ENCODE measurements at places on chromosomes 13 and 19.

GRCh38 chr13:21074546-21074945 lies 13.2 kb upstream of the LATS2 start:
- peaks cover 32% of the 10 kb centered on the region for H3K4me1 ChIP-seq
- H3K27ac ChIP-seq: no peak overlapping the region
- no peaks in the 10 kb centered on the region for H3K36me3 ChIP-seq
- no peak overlapping the region for H3K4me3 ChIP-seq
- 0 out of 2 replicates have a peak, but pooled peaks cover 1% of the 10 kb centered on the region for H3K27me3 ChIP-seq

DNA sequence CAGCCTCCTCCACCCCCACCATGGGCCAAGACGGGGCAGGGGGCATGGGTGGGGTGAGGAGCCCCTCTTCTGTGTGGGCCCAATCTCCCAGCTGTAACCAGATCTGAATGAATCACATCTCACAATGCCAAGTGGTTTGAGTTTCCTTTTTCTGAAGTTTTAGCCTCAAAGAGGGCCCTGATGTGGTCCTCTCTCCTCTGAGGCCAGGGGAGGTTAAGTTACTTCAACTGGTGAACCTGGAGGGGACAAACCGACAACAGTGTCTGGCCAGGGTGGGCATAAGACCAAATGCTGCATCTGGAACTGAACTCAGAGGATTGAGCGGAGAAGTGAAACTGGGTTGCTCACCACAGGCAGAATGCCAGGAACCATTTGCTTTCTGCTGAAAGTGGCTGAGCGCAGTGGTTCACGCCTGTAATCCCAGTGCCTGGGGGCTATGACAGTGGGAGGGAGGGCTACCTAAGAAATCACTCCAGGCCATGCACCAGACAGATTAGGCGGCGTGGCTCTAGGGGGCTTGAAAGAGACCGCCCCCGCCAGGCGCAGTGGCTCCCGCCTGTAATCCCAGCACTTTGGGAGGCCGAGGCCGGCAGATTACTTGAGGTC lies 15.4 kb upstream of the IRGC start:
- no peak for DNase-seq
- peaks cover 39% of the 10 kb centered on the region for H3K4me1 ChIP-seq
- H3K27me3 ChIP-seq: peaks cover 1% of the 10 kb centered on the region
- no peaks in the 10 kb centered on the region for H3K36me3 ChIP-seq
- no peak overlapping the region for H3K27ac ChIP-seq
- no peak overlapping the region for H3K4me3 ChIP-seq

DNA sequence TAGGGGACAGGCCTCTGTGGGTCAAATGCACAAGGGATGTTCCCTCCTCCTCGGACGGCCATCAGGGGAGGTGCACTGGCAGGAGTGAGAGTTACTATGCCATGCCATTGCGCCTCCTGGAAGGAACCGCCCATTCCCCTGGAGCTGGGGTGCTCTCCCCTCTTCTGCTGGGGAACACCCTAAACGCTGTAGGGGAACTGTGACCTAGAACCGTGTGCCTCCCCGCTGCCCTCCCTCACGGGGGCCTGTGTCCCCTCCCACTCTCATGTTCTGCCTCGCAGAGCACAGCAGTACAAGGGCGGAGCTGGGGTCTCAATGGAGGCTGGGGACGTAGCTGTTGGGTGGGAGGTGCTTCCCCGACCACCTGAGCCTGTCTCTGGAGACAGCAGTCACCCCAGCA lies 17.2 kb upstream of the CRTC1 start:
- H3K27me3 ChIP-seq: no peaks in the 10 kb centered on the region
- no peak for DNase-seq
- H3K4me1 ChIP-seq: peaks cover 10% of the 10 kb centered on the region

DNA sequence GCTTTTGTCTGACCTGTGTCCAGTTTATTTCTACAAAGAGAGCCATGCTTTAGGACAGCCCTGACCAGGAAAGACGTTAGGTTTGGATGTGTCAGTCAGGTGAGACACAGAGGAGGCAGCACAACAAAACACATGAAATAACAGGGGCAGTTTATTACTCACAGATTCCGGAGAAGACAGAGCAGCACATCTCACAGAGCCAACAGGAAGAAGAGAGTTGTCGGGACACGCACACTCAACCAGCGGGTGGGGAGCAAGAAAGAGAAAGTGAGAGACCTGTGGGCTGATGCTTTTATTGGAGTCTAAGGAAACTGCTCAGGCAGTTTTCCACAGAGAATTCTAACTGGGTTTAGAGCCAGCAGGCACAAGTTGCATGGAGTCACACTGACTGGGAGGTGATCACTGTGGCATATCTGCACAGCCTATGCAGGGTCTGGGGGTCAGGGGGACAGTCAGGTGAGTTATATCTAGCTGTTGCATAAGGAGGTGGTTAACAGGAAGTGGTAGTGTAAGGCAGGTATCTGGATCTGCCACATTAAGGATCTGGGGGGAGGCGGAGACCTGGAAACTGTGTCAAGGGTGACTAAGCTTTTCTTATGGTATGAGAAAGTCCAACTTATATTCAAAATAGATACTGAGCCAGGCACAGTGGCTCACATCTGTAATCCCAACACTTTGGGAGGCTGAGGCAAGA lies 24.1 kb upstream of the CEACAM20 start:
- H3K4me3 ChIP-seq: no peak overlapping the region
- no peaks in the 10 kb centered on the region for H3K36me3 ChIP-seq
- H3K27ac ChIP-seq: no peak overlapping the region
- H3K27me3 ChIP-seq: no peaks in the 10 kb centered on the region

- H3K4me1 ChIP-seq: no peaks in the 10 kb centered on the region
- no peaks in the 10 kb centered on the region for H3K27me3 ChIP-seq
- peaks cover 3% of the 10 kb centered on the region for H3K36me3 ChIP-seq
- no peak overlapping the region for H3K4me3 ChIP-seq
- DNase-seq: no peak
These were observed 119.7 kb downstream of the PCCA start for GRCh38 chr13:100208626-100209025.

DNA sequence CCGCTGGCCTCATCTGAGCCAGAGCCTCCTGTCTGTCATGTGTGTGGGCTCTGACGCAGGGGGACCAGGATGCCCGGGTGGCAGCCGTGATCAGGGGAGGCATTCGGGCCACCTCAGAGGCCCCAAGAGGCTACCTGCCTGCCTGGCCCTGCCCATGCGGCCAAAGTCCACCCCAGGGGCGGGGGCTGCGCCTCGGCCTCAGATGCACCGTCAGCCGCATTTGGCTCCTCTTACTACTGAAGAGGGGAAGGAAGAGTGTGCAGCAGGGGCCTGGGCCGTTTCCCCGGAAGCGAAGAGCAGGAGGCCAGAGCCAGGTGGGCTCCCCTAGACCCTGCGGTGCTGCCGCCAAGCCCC lies 34.0 kb downstream of the C13orf46 start:
- H3K4me3 ChIP-seq: no peak overlapping the region
- no peak overlapping the region for H3K27ac ChIP-seq
- no peaks in the 10 kb centered on the region for H3K36me3 ChIP-seq
- peak; percentile 4 for DNase-seq
- H3K4me1 ChIP-seq: peaks cover 10% of the 10 kb centered on the region
- H3K27me3 ChIP-seq: peaks cover 5% of the 10 kb centered on the region

DNA sequence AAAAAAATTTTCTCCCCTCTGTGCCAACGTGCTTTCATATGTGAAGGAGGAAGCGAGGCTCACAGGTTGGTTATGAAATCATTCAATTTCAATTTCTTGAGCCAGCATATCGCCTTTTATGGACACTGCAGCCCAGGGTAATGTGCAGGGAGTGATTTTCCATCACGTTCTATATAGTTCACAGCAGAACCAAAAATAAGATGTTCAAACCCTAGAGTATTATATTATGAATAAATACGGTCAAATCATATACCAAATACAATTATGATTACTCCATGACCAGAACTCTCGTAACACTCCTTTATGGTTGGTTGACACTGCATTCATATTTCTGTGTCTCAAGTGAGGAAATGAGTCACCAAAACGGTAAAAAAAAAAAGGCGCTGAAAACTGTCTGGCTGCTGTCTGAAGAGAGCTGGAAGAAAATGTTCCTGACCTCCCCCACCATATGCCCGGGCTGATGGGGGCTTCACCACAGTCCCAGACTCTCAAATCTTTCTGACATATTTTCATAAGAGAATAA lies 75.8 kb upstream of the UBAC2 start:
- no peaks in the 10 kb centered on the region for H3K4me1 ChIP-seq
- no peak for DNase-seq
- H3K4me3 ChIP-seq: no peak overlapping the region
- no peak overlapping the region for H3K27ac ChIP-seq

- no peak overlapping the region for H3K4me3 ChIP-seq
- H3K36me3 ChIP-seq: no peaks in the 10 kb centered on the region
- H3K27ac ChIP-seq: no peak overlapping the region
- DNase-seq: no peak
- H3K27me3 ChIP-seq: no peaks in the 10 kb centered on the region
- no peaks in the 10 kb centered on the region for H3K4me1 ChIP-seq
These were observed 16.2 kb downstream of the LACC1 start for GRCh38 chr13:43895940-43896339.

DNA sequence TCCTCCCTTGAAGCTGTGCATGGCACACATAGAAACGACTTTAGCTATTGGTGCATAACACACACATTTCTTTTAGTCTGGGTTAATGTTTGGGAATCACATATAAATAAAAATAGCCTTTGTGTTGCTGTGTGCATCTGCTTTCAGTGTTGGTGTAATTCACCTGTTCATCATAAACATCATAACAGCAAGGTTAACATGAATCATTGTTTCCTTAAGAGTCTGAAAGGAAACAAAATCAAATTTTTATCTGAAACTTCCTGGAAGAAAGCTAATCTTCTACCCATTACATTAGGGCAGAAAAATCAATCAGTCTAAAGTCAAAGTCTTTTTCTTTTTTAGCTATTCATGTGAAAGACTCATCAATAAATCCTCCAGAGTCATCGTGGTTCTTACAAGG lies 35.0 kb upstream of the TNFSF11 start:
- H3K4me3 ChIP-seq: no peak overlapping the region
- no peaks in the 10 kb centered on the region for H3K36me3 ChIP-seq
- no peaks in the 10 kb centered on the region for H3K27me3 ChIP-seq
- DNase-seq: no peak
- 0 out of 2 replicates have a peak, but pooled peaks cover 11% of the 10 kb centered on the region for H3K4me1 ChIP-seq

DNA sequence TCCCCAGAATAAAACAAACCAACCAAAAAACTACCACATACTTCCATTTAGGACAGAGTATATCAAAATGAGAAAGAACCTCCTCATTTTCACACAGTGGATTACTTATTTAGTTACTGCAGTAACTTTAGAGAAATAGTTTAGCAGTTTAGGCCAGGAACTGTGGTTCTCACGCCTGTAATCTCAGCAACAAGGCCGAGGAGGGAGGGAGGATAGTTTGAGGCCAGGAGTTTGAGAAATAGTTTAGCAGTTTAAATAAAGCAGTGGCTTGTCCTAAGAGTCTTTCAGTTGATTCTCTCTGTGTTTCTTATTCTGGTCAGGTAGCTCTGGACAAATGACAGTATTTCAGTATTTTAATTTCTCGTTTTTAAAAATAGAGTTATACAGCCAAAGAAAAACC lies 9.4 kb downstream of the HMGB1 start:
- H3K36me3 ChIP-seq: no peaks in the 10 kb centered on the region
- DNase-seq: no peak
- no peaks in the 10 kb centered on the region for H3K27me3 ChIP-seq

DNA sequence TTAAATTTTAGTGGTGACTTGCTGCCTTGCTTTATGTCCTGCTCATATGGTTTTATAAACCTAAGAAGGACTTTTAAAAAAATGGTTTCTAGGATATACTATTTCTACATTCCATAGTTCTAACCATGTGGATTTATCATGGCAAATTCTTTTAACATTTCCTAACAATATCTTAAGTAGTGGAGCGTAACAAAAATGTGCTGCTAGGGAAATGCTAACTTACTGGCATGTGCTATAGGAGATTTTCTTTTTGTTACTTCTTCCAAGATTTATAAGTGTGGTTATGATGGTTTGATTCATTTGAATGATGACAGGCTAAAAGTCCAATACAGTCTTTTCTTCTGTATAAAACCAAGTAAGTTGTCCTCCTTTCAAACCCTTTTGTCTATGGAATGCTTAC lies 713.7 kb downstream of the SLITRK1 start:
- no peaks in the 10 kb centered on the region for H3K4me1 ChIP-seq
- H3K4me3 ChIP-seq: no peak overlapping the region

- H3K4me3 ChIP-seq: no peak overlapping the region
- no peaks in the 10 kb centered on the region for H3K27me3 ChIP-seq
- H3K4me1 ChIP-seq: no peaks in the 10 kb centered on the region
- DNase-seq: no peak
These were observed 80.4 kb upstream of the ZNF420 start for GRCh38 chr19:36997843-36998235.

GRCh38 chr19:42270346-42271044 lies 1.4 kb downstream of the CIC start:
- peak overlapping the region; percentile 73 for H3K4me3 ChIP-seq
- H3K36me3 ChIP-seq: peaks cover 21% of the 10 kb centered on the region
- H3K27ac ChIP-seq: peak overlapping the region; percentile 76
- no peaks in the 10 kb centered on the region for H3K27me3 ChIP-seq

DNA sequence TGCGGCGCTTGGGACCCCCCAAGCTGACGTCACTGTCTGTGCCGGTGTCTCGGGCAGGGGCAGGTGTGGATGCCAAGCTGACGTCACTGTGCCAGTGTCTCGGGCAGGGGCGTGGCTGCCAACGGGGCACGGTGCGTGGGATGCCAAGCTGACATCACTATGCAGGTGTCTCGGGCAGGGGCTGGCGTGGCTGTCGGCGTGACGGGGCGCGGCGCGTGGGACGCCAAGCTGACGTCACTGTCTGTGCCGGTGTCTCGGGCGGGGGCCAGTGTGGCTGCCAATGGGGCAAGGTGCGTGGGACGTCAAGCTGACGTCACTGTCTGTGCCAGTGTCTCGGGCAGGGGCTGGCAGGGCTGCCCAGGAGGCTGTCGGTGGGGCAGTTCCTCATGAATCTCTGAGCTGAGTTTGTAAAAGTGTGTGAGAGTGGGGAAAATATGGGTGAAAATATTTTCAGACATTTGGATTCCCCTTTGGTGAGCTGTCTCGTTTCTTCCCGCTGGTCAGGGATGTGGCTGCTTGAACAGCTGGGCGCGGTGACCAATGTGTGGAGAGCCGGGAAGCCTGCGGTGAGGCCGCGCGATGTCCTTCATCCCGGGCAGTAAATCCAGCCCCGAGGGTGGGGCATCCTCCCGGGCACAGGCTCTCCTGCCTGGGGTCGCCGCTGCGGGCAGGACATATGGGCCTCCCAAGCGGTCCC lies 25.2 kb downstream of the MCF2L start:
- H3K27me3 ChIP-seq: no peaks in the 10 kb centered on the region
- peaks cover 12% of the 10 kb centered on the region for H3K36me3 ChIP-seq
- peaks cover 34% of the 10 kb centered on the region for H3K4me1 ChIP-seq
- no peak overlapping the region for H3K4me3 ChIP-seq
- H3K27ac ChIP-seq: no peak overlapping the region

GRCh38 chr13:30829833-30830637 lies 76.0 kb upstream of the MEDAG start:
- H3K36me3 ChIP-seq: no peaks in the 10 kb centered on the region
- H3K4me3 ChIP-seq: no peak overlapping the region
- peaks cover 60% of the 10 kb centered on the region for H3K4me1 ChIP-seq
- no peak overlapping the region for H3K27ac ChIP-seq
- peak; percentile 45 for DNase-seq

DNA sequence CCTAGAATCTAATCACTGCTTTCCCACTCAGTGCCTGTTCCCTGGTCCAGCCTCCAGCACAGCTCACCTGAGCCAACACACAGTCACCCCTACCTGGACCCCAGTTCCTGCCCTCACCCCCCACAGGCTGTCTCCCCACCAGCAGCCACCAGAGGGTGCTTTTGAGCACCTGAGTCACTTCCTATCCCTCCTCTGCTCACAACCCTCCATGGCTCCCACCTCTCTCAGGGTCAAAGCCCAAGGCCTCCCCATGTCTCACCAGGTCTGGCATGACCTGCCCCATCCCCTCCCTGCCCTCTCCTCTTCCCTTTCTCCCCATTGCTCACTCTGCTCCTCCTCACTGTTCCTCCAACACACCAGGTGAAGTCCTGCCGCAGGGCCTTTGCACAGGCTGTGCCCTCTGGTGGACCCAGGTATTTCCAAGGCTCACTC lies 7.1 kb upstream of the DPP9 start:
- H3K4me3 ChIP-seq: no peak overlapping the region
- no peaks in the 10 kb centered on the region for H3K27me3 ChIP-seq
- DNase-seq: no peak

All from HepG2 (cell line).